Stimulated activated CD4-positive, alpha-beta T cell treated with anti-CD3 and anti-CD28 coated beads, Interleukin-2, amount 100 ng/mL, for 48 hours (primary cell): ENCODE measurements at places on chromosomes 3 and 15.

- no peak for DNase-seq
These were observed 77.5 kb downstream of the ATP10A start for GRCh38 chr15:25785641-25786025.

DNA sequence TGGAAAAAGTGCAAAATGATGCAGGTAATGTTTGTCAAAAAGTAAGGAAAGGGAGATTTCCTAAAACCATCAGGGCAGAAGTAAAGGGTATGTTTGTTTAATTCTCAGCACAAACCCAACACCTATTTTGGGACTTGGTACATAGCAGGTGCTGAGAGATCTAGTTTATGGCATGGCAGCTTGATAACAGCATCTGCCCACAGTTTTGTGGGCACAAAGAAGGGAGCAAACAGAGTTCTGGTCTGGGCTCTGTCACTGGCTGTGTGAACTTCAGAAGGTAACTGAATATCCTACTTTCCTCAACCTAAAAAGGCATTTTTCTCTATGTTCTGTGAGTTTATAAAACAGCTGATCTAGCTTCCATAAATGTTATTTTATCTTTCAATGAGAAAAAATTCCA lies 141.6 kb downstream of the PLCH1 start:
- DNase-seq = no peak

DNA sequence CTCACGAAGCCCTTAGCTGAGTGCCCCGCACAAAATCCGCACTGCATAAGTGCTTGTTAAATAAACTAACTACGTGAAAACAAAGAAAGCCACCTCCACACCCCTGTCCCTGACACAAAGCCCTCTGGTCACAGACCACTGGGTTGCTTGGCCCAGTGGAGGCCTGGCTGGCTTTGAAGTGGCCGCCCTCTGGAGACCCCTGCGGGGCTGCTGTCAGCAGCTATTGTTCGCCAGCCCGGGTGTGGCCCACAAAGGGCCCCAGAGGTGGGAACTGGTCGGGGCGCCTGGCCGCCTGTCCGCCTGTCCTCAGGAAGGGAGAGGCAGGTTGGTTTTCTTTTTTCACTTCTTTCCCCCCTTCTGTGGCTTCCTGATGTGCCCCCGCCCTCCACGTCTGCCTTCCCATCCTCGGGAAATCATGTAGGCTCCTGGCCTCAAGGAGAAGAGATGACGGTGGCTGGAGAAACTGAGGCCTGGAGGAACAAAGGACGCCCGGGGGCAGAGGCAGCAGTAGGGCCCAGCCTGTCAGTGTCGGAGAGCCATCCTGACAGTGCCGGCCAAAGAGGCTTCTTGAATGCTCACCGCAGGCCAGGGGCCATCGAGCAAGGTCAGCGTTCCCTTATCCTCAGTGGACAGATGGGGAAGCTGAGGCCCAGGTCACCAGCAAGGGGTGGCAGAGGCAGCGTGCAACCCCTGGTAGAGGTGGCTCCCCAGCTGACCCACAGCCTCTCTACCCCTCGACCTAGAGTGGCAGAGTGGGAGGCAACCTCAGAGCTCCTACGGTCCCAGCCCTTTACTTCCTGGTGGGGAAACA lies 61.1 kb downstream of the SLC6A6 start:
- DNase-seq = no peak

DNA sequence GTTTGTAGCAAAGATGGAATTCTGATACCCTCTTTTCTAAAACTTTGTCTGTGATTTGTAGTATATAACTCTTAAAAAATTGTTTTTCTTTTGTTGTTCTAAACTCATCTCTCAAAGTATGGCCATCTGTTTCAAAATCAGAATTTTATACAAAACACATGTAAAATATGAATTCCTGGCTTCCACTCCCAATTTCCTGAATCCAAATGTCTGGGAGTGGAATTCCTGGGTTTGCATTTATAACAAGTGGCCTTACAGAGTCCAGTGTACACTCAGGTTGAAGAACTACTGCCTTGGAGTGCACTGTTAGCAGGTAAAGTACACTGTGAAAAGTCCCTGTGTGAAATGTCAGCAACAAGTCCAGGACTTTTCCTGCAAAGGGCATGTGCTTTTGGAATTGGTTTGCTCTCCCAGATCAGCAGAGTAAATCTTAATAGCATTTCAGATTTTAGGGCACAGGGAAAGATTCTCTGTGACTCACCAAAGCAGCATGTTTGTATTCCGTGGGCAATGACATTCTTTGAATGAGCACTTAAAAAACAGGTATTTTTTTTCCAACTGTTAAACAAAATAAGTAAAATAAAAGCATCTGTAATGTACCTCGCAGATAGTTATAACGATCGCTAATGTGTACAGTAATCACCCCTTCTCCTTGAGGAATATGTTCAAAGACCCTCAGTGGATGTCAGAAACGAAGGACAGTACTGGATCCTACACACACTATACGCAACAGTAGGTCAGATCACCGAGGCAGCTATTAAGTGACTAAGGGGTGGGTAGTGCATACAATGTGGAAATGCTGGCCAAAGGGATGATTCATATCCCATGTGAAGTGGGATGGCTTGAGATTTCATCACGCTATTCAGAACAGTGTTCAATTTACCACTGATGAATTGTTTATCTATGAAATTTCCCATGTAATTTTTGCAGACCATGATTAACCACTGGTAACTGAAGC lies 2.0 kb upstream of the CLDN16 start:
- no peak for DNase-seq

DNA sequence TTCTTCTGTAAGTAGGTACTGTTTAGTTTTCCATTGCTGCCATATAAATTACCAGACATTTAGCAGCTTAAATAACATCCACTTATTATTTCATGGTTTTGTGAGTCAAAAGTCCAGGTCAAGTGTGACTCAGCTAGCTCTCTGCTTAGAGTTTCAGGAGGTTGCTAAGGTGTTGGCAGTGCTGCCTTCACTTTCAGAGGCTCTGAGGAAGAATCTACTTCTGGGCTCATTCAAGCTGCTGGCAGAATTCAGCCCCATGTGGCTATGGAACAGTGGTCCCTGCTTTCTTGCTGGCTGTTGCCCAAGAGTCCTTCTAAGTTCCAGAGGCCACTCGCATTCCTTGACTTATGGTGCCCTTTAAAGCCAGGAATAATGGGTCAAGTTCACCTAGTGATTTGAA lies 4.5 kb downstream of the CFAP44 start:
- no peak for DNase-seq

GRCh38 chr3:15556512-15556911 lies 35.0 kb upstream of the COLQ start:
- no peak for DNase-seq

- DNase-seq = no peak
These were observed 14.1 kb downstream of the ZXDC start for GRCh38 chr3:126461450-126462070.

- no peak for DNase-seq
These were observed 41.2 kb downstream of the TRAT1 start for GRCh38 chr3:108863799-108864135.

GRCh38 chr3:84904816-84905555 lies 53.8 kb upstream of the CADM2 start:
- no peak for DNase-seq

DNA sequence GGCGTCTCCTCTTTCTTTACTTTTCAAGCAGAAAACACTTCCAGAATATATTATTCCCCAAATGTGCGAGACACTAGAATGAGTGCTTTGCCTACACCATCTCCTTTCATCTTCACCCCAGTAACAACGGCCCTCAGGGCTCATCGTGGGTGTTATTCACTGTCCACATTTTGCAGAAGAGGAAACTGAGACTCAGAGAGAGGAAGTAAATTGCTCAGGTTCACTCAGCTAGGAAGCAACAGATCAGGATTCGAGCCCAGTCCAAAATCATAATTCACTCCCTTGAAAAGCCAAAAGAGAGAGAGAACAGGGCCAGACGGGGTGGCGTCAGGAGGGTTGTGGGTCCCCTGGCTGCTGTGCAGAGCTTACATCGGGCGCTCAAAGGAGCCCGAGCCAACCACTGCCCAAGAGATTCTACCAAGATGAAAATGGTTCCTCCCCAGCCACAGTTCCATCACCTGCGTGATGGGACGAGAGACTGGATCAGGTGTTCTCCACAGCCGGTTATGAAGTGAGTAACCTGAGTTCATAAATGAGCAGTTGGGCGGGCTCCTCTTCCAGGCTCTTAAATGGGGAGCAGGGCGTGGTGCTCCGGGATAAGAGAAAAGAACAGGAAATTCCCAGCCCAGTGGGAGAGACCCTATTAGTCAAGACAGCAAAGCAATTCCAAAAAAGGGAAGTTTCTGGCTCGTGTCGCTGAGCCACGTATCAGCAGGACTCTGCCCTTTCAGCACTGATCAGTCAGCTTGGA lies 48.6 kb upstream of the FLNB start:
- no peak for DNase-seq

GRCh38 chr15:90009301-90010022 lies 8.3 kb downstream of the ZNF710 start:
- DNase-seq = no peak
